Cardiac septum (tissue), 1 donor: ENCODE measurements at places on chromosomes 13 and 19. TPM values are rescaled to one million over a fixed set of nuclear protein-coding genes. Genes with fewer than 3 reads are reported as not detected.

ZNF610 gene
- total RNA-seq = 2.8 TPM

DNA sequence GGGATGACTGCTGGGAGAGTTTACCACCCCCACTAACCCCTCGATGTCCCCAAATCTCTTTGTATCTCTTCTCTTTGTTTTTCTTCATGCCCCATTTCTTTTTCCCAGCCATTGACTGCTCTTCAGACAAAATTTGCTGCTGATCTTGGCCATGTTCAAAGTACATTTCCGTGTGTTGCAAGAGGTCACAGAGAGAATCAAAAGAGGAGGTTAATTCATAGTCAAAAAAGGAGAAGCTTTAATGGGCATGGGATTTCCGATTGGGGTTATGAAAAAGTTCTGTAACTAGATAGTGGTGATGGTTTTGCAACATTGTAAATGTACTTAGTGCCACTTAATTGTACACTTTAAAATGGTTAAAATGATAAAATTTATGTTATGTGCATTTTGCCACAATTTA is 121.1 kb downstream of the FLT1 start:
- no peak for DNase-seq

FRY gene
- total RNA-seq = 202 TPM

- DNase-seq = no peak
These were observed 58.6 kb upstream of the SPRY2 start for GRCh38 chr13:80399340-80400163.

DNA sequence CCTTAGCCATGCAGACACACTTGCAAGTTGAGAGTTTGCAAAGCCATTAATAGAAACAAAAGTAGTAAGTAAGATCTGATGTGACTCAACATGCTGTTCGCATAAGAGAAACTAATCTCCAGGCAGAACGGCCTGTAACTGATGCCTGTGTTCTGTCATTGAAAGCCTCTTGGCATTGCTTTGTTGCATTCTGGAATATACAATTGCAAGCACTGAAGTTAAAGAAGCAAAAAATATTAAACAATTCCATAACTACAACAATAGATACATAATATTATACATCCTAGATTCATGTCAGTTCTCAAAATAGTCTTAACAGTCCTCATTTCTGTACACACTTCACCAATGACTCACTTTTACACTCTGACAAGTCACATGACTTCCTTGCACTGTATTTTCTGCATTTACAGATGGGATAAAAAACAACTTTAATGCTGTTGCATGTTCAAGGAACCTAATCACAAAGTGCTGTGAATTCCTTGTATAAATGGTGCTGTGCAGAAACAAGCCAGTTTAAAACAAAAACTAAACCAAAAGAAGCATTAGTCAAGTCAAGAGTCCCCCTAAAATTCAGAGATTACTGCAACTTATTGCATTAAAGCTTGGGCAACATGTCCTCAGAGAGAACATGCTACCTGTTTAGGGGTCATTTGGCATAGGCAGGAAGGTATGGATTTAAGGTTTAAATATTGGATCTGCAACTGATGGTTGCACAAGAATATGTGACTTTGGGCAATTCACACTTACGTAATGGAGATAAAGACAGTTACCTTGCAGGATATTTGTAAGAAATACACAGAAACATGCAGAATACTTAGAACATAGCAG is 79.5 kb upstream of the SERP2 start:
- DNase-seq = no peak

RETN gene
- total RNA-seq = 0.75 TPM

FAM124A gene
- total RNA-seq = 4.6 TPM

ZNF558 gene
- total RNA-seq = 11.7 TPM

GRCh38 chr13:40672765-40673397 is 6.4 kb upstream of the FOXO1 start:
- no peak for DNase-seq

- no peak for DNase-seq
These were observed 8.3 kb upstream of the METTL21C start for GRCh38 chr13:102702965-102703725.

CPT1C gene
- 3.1 TPM for total RNA-seq

GRCh38 chr13:25171517-25172302 is at the start of gene AMER2:
TSS of gene AMER2 (minus strand) at chr13:25172288. CDS start at chr13:25171619, 669 bp downstream.
- DNase-seq = no peak

DNA sequence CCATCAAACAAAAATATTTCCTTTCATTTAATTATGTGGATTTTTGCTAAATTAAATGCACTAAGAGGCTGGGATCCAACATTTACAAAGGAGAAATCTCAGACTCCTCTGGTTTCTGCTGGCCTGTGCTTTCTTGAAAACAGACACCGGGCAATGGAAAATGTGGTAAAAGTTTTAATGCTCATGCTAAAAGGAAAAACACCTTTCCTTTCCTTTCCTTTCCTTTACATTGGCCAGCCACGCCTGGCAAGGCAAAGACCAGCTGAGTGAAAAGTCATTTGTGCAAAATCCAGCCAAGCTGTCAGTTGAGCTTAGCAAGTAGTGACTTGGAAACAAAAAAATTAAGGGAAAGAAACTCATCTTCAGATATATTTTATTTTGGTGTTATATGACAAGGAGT is 240.3 kb downstream of the LACC1 start:
- DNase-seq = no peak

DNA sequence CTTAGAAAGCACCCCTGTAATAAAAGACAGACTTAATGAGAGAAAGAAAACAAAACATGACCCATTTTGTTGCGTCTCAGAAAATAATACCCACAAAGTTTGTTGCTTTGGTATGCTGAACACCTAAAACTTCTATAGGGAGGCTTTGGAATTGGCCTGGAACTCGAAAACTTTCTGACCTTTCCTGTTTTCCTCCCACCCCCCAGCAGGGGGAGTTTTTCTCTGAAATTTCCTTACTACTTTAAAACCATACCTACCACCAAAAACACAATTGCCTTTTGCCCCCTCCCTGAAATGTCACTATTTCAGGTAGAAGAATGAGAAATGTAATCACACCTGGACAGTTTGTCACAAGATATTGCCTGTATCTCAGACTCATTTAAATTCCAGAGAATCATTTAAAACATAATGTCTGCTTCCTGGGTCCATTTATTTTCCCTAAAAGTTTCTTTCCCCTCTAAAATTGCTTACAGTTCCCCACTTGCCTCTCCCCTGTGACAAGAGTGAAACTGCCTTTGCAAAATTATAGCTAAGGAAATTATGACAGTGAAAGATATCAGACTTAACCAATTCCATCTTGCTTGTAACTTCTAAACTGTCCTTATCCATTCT is 2700.2 kb downstream of the PCDH9 start:
- DNase-seq = no peak

MADCAM1 gene
- 0.40 TPM for total RNA-seq

- DNase-seq = no peak
These were observed 121.8 kb upstream of the PCDH9 start for GRCh38 chr13:67351909-67352308.

- no peak for DNase-seq
These were observed at the start of gene CBARP for GRCh38 chr19:1237754-1238368. TSS of gene CBARP (minus strand) at chr19:1238005. CDS start at chr19:1236100, 1,905 bp downstream.

DNA sequence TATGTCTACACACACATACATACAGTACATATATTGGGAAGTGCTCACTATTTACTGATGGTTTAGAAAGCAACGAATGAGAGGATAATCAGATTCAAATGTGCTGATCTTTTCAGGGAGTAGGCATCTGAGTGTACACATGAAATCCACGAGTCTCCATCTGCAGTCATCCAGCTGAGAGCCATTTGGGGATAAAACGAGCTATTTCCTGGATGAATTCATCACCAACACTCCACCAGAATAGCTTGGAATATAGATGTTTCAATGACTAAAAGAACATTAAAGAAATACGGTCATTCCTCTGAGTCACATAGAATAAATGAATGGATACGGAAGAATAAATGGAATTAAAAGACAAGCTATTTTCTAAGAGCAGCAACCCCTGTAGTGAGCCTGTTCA is 721.6 kb upstream of the ARGLU1 start:
- DNase-seq = no peak

TYROBP gene
- total RNA-seq = 16.9 TPM

TNFSF11 gene
- not detected for total RNA-seq

GRCh38 chr19:2613507-2614295 is 88.8 kb downstream of the GNG7 start:
- peak; percentile 84 for DNase-seq

DNA sequence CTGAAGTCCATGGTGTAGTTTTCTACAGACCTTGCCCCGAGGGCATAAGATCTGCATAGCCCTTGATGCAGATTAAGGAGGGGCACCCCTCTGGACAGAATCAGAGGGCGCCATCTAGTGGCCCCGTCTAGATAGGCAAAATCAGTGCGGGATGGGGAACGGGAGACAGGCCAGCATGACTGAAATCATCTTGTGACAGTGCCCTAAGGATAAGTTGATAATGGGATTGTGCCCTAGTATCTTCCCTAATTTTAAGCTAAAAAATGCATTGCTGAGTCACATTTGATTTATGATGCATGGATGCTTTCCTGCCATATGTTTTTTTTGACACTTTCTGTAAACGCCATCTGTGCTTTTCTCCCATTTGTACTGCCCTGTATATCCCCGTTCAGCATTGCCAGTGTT is 19.0 kb upstream of the GPI start:
- no peak for DNase-seq

CGB3 gene
- total RNA-seq = not detected

GRCh38 chr13:21359855-21360254 is 99.2 kb downstream of the ZDHHC20 start:
- no peak for DNase-seq

- DNase-seq = no peak
These were observed 5.1 kb downstream of the PAF1 start for GRCh38 chr19:39385629-39386411.

GRCh38 chr13:68509734-68510621 is 1279.8 kb upstream of the PCDH9 start:
- no peak for DNase-seq

ATP7B gene
- 10.8 TPM for total RNA-seq

DNA sequence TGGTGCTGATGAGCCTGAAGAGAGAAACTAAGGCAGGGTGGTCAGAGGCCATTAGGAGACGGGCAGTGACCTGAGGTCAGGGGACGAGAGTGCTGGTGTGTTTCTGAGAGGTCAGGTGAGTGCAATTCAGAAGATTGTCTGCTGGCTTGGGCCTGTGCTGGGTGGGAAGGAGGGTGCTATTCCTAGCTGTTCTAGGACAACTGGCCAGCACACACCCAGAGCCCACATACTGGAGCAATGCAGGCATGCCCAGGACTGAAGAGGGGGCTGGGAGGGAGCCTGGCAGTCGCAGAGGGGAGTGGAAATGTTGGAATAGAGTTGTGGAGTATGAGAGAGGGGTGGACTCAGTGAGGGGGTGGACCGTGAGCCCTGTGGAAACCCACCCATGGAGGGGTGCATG is 16.5 kb downstream of the ARHGEF7 start:
- no peak for DNase-seq

- DNase-seq = no peak
These were observed 137.5 kb downstream of the FREM2 start for GRCh38 chr13:38824342-38824741.

THSD8 gene
- 0.94 TPM for total RNA-seq

- DNase-seq = peak; percentile 85
These were observed 7.4 kb downstream of the ETHE1 start for GRCh38 chr19:43519436-43520088.

DNA sequence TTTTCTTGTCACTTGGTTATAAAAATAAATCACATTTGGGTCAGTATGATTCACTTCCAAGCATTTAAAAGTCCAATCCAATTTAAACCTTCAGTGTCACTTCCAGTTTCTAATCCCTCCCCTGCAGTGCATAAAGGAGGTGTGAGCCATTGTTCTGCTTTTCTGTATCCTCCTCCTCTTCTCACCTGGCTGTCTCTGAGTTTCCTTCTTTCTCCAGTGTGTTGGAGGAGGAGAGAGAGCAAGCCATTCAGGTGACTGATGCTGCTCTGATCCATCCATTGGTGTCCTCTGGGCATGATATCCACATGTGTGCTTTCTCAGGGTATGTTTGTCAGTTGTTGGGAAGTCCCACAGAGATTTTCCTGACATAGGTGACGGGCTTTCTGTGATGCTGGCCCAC is 1.2 kb downstream of the NUDT15 start:
- DNase-seq = no peak

DNA sequence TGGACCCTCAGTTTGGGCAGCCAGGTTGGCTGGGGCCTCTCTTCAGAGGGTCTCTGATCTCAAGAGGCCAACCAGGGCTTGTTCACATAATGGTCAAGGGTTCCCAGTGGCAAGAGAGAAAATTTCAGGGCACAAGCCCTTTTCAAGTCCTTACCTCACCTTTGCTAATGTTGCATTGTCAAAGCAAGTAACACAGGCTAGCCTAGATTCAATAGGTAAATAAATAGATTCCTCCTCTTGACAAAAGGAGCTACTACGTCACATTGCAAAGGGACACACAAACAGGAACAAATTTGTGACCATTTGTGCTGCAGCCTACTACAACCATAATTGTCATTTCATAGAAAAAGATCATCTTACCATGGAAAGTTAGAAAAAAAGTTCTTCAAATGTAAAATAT is 33.9 kb upstream of the FRY start:
- no peak for DNase-seq

- no peak for DNase-seq
These were observed 3.8 kb upstream of the ACTL9 start for GRCh38 chr19:8702350-8702749.

GRCh38 chr13:50678464-50679162 is 164.9 kb downstream of the DLEU7 start:
- DNase-seq = no peak

- peak; percentile 94 for DNase-seq
These were observed at the start of gene FDX2 for GRCh38 chr19:10315335-10316214. TSS of gene FDX2 (minus strand) at chr19:10316015. CDS start at chr19:10315996, 19 bp downstream.

GRCh38 chr19:51064534-51065220 is at the start of gene KLK13:
TSS of gene KLK13 (minus strand) at chr19:51065092. CDS start at chr19:51065067, 25 bp downstream.
- no peak for DNase-seq

DNA sequence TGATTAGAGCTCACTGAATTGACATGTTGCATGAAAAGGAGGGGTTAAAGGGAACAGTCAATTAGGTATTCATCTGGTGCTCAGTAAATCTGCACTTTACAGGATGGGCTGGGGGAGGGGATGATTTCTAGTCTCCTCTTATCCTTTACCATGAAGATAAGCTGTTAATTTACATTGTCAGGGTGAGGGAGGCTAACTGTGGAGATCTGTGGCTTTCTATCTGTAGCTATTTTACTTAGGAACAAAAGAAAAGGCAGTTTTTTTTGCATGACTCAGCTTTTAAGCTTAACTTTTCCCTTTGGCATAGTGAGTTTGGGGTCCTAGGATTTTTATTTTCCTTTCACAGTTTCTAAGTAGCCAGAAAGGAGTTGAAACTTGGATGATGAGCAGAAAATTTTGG is 253.3 kb downstream of the LMO7 start:
- no peak for DNase-seq

DDX49 gene
- total RNA-seq = 22.9 TPM

PRSS57 gene
- not detected for total RNA-seq

PPP1R12C gene
- total RNA-seq = 215 TPM
